ENCODE measurements at places on chromosomes 16 and 17.

DNA sequence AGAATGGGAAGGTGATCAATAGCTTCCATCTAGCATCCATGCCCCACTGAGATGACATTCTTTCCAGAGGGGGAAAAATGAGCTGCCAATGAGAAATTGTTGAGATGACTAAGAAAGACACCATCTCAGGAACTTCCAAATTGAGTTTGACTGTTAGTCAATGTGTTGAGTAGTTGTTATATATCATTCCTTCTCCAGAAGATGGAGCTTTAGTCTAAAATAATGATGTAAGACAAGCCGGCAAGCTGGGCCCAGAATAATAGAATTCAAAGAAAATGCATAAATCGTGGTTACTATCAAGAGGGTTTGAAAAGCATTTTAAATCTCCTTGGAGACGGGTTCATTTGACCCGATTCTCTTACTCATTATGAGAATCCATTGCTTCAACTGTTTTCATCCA, 71.0 kb upstream of the ATF7IP2 start:
- DNase-seq: peak; percentile 7

- DNase-seq: no peak
Observed at GRCh38 chr16:48602356-48603014, 7.5 kb downstream of the N4BP1 start.

GRCh38 chr16:66948837-66949225, 12.2 kb upstream of the CES3 start:
- DNase-seq: no peak

DNA sequence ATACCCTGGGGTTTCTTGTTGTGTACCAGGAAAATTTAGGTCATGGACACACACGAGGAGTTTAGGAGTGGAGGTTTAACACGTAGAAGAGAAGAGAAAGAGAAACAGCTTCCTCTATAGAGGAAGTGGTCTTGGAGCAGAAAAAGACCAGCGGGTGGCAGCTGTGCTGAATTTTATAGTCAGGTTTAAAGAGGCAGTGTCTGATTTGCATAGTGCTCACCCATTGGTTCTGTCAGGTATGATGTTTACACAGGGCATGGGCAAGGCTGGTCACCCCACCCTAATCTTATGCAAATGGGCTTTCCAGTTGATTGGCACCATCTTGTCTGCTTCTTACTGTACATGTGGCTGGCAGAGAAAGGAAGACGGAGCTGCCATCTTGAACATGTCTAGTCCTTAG, 309.0 kb downstream of the CDH13 start:
- DNase-seq: no peak

DNA sequence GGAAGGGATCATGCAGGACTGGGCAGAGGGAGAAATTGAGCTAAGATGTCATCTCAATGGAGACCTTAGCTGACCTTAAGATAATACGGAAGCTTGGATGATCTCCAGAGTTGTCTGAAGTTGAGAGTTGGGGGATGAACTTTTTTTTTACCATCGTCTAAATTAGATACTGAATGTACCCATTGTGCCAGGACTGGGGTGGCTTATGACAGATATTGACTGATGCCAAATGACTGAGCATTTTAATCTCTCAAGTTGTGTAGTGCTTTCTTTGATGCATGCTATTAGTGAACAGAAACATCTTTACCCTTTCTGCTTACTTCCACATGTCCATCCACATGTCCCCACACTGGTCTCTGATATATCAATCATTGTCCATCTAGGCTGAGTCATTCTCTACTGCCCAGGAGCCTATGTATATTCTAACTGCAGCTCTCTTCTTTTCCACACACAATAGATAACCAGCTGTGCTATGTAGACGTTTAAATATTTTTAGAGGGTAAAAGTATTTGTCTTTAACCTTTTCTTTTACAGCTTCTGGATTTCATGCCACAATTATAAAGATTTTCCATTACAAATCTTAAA, 60.2 kb upstream of the ZKSCAN2 start:
- DNase-seq: no peak

DNA sequence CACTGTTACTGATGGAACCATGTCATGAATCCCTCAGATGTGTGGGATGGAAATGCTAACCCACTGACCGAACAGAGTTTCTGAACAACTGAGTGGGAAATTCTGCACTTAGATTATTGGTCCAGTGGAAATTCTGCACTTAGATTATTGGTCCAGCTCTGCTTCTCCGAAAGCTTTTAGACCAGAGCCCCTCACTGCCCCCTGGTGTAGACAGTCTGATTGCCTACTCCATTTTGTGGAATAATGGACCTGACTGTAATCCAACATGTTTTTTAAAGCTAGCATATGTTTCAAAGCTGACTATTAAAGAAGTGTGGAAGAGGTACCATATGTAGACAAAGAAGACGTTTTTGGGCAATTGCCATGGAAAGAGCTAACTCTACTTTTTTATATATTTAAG, 50.3 kb upstream of the TBX2 start:
- DNase-seq: no peak

DNA sequence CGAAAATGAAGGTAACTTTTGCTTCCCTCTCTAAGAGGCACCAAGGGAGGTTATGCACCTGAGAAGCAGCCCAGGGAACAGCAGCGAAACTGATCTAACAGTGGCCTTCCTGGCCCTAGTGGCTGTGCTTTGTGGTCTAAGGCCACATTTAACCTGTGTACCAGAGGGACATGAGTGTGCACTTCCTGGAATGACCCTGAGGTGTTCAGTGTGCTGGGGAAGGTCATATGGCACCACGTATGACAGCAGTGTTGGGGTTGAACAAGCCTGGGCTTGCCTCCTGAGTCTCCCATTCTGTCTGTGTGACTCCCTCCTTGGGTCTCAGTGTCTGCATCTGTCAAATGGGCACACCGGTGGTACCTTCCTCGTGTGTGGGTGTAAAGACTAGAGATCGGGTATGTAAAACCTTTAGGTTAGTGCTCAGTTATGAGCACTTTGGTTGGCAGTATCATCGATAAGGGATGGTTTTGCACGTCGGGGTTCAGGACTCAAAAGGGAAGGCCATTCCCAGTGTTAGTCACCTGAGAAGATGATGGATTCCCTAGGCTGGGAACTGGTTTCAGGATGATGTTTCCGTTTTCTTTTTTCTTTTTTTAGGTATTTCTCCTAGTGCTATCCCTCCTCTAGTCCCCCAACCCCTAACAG, 31.9 kb downstream of the PLCG2 start:
- DNase-seq: no peak

DNA sequence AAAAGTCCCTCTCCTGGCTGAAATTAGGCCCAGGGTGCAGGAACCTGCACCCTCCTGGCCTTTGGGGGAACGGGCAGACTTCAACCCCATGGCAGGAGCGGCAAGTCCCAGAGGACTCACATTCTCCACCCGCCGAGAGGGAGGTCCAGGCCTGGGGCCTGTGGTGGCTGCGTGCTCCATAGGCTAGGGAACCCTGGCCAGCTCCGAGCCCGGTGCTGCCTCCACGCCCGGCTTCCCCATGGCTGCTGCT, 130 bp downstream of the CCDC78 start:
- no peak for DNase-seq

GRCh38 chr16:67386861-67387455, 6.3 kb downstream of the TPPP3 start:
- DNase-seq: no peak

DNA sequence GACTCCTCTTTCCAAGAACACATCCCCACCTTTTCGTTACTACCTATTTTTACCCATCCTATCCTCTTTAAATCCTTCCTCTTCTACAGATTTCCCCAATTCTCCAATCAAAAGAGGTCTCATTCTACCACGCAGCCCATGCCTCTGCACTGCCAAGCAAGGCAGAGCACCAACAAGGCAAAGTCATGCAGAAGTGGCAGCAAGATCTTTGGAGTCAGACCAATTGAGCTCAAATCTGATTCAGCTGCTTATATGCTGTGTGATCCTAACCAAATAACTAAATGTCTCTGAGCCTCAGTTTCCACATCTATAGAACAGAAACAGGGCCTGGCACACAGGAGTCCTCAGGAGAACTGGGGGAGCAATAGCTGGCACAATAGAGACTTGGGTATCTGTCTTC, 41.0 kb downstream of the TOM1L2 start:
- no peak for DNase-seq

- peak; percentile 93 for DNase-seq
Observed at GRCh38 chr16:3152277-3152990, 17.6 kb downstream of the ZNF213 start.

DNA sequence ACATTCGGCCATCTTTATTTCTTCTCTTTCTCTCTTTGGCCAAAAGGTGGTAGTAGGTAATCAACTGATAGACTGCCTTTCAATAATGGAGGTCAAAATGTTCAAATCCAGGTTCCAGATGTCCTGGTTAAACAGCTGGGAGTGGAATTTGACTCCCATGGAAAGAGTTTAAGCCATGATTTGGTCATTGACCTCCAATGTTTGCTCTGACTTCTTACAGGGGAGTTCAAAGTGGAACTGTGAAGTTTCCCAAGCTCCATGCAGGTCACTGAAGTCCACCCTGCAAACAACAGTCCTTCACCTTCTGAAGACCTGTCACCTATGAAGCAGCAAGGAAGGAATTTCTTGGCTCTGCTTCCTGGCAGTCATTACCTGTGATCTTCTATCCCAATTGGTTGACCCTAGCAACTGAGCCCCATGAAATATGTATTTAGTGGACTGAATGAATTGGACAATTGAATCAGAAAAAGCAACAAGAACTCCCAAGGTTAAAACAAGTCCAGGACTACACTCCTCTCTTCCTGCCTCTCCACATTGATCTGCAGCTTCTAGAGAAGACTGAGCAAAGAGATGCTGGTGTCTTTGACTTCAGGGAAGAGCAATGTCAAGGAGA, 28.0 kb upstream of the SOX9 start:
- no peak for DNase-seq

DNA sequence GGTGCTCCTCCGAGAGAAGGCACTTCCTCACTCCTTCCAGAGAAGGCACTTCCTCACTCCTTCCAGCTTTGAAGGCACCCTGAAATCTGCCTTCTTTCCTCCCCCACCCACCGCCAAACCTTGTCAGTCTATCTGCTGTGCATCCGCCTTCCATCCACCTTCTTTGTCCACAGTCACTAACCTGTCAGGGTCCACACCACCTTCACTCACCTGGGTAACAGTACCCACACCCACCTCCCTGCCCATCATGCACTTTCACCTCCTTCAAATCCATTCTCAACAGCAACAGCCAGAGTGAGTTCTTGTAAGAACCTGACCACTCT, 5.2 kb downstream of the CCDC102A start:
- no peak for DNase-seq

DNA sequence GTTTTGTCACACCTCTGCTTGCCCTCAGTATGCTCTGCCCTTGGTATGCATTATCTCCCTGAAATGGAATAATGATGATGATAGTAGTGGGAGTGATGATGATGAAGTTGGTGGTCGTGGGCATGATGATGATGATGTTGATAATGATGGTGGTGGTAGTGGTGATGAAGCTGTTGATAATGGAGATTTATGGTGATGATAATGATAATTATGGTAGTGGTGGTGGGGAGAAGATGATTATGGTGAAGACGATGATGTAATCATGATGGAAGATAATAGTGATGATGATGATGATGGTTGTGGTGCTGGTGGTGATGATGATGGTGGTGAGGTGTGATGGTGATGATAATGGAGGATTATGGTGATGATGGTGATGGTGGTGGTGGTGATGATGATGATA, 390.1 kb upstream of the EEF2KMT start:
- DNase-seq: no peak

GRCh38 chr17:71710816-71711215, 410.0 kb upstream of the SOX9 start:
- no peak for DNase-seq

- no peak for DNase-seq
Observed at GRCh38 chr17:34377078-34377823, 14.2 kb upstream of the CCL1 start.

DNA sequence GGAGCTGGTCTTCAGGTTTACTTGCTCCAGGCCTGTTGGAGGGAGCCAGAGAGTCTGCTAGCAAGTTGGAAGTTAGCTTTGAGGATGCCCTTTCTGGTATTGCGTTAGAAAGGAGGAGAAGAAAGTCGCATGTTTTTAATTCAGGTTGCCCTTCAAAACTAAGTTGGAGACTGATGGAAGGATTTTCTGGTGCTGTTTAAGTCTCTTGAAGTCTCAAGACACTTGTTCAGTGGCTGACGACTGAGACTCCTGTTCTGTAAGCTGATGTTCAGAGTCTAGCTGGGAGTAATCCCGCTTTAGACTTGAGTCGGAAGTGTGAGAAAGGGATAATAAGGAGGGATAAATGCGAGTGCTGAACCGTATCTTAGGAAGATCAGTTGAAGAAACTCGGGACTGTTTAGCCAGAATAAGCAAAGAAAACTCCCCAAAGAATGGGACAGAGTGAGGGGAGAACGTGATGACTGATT, 740 bp downstream of the AATF start:
- DNase-seq: peak; percentile 55

DNA sequence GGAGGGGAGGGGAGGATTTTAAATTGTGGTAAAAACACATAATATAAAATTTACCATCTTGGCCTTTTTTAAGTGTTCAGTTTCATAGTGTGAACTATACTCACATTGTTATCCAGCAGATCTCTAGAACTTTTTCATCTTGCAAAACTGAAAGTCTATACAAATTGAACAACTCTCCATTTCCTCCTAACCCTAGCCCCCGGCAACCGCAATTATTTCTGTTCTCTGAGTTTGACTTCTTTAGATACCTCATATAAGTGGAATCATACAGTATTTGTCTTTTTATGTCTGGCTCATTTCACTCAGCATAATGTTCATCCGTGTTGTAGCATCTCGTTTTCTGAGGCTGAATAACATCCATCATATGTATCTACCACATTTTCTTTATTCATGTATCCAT, 30.0 kb upstream of the MRTFB start:
- no peak for DNase-seq

DNA sequence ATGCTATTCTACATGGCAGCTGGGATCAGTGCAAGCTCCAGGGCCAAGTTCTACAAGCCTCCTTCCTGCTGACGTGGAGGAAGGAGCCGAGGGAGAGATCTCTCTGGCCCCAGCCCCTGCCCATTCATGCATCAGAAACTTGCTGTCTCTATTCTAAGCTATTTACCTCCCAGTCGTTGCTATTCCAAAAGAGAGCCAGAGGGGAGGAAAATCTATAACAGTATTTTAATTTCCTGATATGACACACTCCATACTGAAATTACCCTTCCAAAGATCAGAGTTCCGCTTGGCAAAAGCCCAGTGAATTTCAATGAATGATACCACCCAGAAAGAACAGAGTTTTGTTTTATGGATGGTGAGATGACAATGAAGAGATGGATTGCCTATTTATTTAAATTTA, 133.4 kb downstream of the GRIN2A start:
- no peak for DNase-seq

DNA sequence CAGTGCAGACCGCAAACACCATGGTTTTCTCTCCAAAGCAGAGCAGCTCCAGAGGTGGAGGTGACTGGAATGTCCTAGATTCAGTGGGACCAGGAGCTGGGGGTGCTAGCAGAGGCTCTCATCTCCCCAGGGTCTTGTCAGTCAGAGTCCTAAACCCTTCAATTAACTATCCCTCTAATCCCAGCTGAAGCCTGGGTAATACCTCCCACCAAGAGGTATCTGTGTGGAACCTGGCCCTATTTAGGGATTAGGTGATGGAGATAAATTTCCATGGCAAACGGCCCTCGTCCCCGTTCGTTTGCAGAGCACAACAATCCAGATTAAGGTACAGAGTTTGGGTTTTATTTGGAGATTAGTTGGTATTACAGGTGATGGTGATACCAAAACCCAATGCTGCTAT, 1.8 kb downstream of the SEBOX start:
- DNase-seq: no peak
